ENCODE measurements at places on chromosomes 6 and 20.
A peak's percentile ranks its signal among the peaks of the same experiment; 100 is the strongest.

GRCh38 chr6:124947971-124948451 is 14.2 kb upstream of the RNF217 start:
- no peak for DNase-seq

DNA sequence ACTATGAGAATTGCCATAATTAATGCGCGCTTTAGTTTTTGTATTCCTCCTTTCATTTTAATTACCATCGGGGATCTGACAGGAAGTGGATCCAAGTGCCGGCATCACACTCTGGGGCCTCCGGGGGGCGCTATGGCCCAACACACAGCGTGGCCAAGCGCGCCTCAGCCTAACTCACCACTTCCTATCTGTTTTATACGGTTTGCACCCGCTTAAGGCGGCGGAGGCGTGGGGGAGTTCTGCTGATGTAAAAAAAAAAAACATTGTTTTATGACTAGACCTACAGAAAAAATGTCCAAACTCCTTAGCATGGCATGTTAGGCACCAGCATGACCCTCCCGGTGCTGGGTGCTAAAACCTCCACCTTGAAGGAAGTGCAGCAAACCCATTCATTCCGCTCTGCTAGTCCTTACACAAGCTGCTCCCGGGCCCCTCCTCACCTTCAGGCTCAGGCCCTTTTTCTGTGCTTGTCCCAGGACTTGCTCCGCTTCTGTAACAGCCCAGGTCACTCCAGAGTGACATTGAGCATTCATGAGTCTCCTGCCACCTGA is 4.5 kb upstream of the EBF4 start:
- peak; percentile 79 for DNase-seq

DNA sequence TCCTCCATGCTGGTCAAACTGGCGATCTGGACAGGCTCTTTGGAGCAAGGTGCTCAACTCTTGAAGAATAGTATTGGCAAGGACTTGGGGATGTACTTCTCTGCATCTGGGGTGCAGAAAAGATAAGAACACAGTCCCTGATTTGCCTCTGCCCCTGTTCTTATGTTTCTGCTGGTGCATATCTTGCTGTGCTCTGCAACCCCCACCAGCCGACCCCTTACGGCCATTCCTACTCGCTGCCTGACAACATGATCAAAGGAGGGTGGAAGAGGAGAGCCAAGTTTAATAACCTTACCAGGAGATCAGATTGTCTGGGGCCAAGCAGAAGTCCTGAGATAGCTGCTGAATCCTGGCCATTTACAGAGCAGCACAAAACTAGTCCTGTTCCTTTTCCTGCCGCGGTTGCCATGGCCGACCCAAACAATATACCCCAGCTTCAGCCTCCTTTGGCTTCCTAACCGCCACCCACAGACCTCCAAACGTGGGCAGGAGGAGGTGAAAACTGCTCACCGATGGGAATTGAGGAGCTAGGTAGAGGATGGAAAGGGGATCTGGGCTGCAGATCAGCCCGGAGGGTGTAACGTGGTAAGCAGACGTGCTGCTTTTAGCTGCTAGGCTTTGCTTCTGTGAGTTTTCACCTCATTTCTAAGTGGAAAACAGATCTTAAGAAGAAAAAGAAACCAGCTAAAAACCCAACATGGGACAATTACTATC is 60.9 kb downstream of the ATXN1 start:
- DNase-seq: no peak

- peak; percentile 55 for DNase-seq
Measured at GRCh38 chr6:125528621-125529041, 220.8 kb upstream of the HEY2 start.

DNA sequence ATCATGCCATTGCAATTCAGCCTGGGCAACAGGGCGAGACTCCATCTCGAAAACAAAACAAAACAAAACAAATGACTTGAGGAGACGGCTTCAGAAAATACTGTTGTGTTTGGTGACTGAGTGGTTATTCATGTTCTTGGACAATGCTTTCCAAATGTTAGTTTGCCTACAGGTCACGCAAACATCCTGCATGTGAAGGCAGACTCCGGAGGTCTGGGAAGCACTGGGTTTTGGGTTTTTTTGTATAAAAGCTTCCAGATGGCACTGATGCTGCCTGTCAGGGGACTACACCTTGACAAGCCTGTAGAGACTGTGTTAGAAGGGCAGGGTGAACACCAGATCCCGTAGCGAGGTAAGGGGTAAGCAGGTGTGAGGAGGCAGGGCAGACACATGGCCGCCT is 81.7 kb downstream of the THBS2 start:
- DNase-seq: no peak
